ENCODE measurements at places on chromosomes 11 and 22. TPM values are rescaled to one million over a fixed set of nuclear protein-coding genes. Genes with fewer than 3 reads are reported as not detected.

OR8A1 gene
- not detected for total RNA-seq

RAB36 gene
- 2.5 TPM for total RNA-seq

SERPING1 gene
- total RNA-seq: 2.0 TPM

KCNE3 gene
- total RNA-seq: 0.18 TPM

OR5A1 gene
- total RNA-seq: not detected

TTC36 gene
- not detected for total RNA-seq

SLC17A6 gene
- not detected for total RNA-seq

MAPK12 gene
- 35.6 TPM for total RNA-seq

APOL6 gene
- total RNA-seq: 7.2 TPM

C11orf21 gene
- not detected for total RNA-seq

FAM180B gene
- total RNA-seq: not detected

OR52E2 gene
- total RNA-seq: not detected

CCDC34 gene
- 2.5 TPM for total RNA-seq

KRTAP5-10 gene
- not detected for total RNA-seq

UPK3A gene
- total RNA-seq: not detected

CRYAB gene
- total RNA-seq: 6.5 TPM

OR5M3 gene
- total RNA-seq: not detected

AMOTL1 gene
- total RNA-seq: 49.5 TPM

OR4C11 gene
- total RNA-seq: not detected

C22orf31 gene
- not detected for total RNA-seq

F2 gene
- not detected for total RNA-seq

CARNS1 gene
- under 0.01 TPM for total RNA-seq

FGF4 gene
- not detected for total RNA-seq

SEZ6L gene
- not detected for total RNA-seq

CHRM1 gene
- not detected for total RNA-seq
